ENCODE measurements at places on chromosomes 3 and 15.
A peak's percentile ranks its signal among the peaks of the same experiment; 100 is the strongest.

DNA sequence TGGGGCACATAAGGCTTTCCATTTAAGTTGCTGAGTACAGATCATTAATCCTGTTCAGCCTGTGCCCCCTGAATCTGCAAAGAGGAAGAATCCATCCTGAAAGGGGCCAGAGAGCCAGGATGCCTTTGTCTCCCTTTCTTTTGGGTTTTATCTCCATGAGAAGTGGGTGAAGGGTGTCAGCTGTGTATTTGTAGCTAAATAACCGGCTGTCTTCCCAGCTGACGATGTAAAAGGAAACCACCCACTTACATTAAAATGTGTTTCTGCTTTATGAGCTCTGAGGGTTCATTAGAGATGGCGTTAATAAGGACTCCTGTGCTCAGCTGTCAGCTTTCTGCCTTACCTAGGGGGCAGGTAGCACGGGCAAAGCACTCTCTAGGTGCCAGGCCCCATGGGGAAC, 83.4 kb downstream of the SLCO3A1 start:
- no peak for DNase-seq

DNA sequence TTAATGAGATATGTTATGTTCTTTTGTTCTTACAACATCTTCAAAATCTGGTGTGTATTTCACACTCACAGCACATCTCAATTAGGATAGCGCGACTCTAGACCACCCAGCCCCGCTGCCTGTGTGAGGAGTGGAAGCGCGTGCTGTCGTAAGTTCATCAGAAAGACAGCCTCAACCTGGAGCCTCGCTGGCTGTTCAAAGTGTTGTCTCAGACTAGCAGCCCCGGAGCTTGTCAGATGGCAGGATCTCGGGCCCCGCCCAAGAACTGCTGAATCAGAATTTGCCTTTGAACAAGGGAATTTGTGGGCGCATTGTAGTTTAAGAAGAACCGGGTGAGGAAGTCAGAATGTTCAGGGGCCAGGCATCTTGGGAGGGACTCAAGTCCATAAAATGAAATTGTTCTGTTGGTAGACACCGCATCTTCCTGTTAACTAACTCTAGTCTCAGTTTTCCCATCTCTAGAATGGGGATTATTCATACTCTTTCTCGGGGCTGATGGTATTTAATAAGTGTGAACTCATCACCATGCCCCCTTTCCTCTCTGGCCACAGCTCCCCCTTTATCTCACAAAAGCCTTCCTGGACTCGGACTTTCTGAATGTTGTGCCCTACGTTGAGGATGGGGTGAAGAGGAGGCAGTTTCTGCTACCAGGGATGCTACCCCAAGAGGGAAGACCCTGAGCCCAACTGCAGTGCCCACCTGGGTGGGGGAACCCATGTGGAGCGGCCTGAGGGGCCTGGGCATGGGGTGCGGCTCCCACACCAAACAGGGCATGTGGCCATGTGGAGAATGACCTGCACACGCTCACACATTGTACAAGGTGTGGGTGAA, 40.4 kb downstream of the BHLHE40 start:
- DNase-seq = peak; percentile 56

GRCh38 chr3:112390783-112391641, 58.1 kb downstream of the CD200 start:
- no peak for DNase-seq

DNA sequence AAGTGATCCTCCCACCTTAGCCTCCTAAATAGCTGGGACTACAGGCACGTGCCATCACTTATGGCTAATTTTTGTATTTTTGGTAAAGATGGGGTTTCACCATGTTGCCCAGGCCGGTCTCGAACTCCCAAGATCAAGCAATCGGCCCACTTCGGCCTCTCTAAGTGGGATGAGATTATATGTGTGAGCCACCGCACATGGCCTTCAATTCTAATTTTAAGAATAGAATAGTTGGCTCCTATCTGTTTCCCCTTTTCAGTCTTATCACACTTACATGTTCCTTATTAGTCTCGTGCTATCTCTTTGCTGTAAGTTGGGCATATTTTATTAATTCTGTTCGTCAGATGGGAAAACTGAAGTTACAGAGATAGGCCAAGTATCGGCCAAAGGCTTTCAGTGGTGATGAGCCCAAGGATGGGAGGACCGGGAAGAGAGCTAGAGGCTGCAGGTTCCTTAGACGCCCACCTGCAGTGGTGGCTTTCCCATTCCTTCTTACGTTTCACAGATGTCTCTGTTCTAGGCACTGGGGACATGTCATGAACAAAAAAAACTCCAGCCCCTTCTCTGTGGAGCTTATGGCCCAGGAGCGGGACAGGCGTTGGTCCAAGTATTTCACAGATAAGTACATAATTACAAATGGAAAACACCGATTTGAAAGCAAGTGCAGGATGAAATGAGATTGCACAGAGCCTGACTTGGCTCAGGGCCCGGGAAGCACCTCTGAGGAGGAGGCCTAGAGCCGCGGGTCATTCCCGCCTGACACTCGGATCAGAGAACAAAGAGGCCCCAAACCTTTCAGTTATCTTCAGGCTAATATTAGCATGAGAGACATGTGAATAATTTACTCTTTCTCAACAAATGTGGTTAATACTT, 91.1 kb upstream of the KLF13 start:
- DNase-seq = no peak

DNA sequence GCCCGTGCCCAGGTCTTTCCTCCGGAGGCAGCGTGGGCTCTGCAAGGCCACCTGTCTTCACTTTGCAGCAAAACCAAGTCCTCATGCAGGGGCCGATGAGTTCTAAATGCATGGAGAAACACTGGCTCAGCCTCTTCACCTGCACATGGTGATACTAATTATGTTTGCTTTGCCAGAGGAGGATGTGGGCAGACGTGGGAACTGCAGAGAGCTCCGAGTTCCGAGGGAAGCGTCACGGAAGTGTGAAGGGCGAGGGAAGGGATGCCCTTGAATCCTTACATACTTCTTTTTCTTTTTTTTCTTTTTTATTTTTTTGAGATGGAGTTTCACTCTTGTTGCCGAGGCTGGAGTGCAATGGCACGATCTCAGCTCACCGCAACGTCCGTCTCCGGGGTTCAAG, 74.8 kb downstream of the GABRG3 start:
- DNase-seq = no peak

DNA sequence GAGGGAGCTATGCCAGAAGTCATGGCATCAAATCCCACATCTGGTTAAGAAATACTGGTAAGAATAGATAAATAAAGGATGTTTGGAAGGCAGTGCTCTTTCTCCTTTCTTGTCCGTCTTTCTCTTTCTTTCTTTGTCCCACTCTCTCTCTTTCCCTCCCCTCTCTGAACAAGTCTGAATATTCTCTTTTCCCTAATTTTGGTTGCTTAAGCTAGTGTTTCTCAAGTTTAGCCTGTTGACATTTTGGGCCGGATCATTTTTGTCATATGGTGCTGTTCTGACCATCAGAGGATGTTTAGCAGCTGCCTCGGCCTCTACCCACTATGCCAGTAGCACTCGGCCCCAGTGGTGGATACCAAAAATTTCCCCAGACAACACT, 405.3 kb upstream of the C2CD4B start:
- DNase-seq = no peak

- DNase-seq = no peak
Measured at GRCh38 chr15:70998319-70998718, 105.7 kb downstream of the LRRC49 start.

DNA sequence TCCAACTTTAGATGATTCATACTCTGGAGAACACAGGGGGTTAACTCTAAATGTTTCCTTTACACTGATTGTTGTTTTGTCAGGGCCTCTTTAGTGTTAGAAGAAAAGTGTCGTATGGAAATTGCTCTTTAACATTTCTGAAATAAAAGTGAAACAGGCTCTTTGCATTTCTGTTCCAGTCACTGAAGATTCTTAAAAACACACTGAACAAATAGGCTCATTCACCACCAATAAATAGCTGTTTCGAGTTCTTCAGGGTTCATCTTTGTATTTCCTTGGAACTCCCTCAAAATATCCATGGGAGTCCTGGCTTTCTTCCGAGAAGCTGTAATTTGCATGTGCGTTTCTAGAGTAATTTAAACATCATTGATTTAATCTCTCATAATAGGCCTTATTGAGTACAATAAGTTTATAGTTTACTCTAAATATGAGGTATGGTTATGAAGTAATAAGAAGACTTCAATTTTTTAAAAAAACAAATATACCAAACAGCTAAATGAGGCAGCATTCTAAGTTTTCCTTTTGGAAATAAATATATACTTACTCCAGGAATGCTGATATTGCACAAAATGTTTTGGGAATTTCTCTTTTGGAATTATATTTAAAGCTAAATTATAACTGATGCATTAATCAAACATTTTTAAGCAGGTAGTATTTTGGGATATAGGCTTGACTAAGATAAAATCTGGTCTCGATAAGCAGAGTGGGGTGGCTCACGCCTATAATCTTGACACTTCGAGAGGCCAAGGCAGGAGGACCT, 327.4 kb downstream of the EPHA3 start:
- DNase-seq = no peak

- DNase-seq = no peak
Measured at GRCh38 chr3:193872265-193872753, 263.6 kb upstream of the HES1 start.

- DNase-seq = no peak
Measured at GRCh38 chr15:95127356-95127755, 896.0 kb downstream of the MCTP2 start.

GRCh38 chr15:38818157-38818790, 253.7 kb upstream of the RASGRP1 start:
- no peak for DNase-seq

- no peak for DNase-seq
Measured at GRCh38 chr3:120396469-120396868, 47.3 kb upstream of the LRRC58 start.

GRCh38 chr3:172709774-172710663, 848 bp downstream of the NCEH1 start:
- peak; percentile 4 for DNase-seq

DNA sequence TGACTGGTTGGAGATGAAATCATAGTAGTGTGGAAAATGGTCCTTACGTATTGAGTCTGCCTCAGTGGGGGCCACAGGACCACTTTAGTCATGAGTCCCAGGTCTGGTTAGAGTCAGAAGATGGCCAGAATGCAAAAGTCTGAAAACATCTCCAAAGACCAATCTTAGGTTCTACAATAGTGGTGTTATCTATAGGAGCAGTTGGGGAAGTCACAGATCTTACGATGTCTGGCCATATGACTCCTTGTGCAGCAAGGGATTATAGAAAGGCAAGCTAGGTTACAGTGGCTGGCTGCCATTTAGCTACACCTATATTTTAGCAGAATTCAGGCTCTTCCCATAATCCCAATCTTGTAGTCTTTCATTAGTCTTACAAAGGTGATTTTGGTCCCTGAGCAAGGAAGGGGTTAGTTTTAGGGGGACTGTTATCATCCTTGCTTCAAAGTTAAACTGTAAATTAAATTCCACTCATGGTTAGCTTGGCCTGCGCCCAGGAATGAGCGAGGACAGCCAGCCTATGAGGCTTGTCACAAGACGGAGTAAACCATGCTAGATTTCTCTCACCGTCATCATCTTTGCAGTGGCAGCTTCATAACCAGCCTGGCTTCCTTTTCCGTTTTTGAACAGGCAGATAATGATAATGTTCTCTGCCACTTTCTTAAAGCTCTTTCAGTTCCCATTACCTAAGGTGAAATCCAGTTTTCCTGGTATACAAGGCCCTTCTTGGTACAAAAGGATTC, 134.1 kb downstream of the VPS8 start:
- DNase-seq = no peak

GRCh38 chr15:41727143-41727542, 47.1 kb upstream of the MAPKBP1 start:
- DNase-seq = no peak

DNA sequence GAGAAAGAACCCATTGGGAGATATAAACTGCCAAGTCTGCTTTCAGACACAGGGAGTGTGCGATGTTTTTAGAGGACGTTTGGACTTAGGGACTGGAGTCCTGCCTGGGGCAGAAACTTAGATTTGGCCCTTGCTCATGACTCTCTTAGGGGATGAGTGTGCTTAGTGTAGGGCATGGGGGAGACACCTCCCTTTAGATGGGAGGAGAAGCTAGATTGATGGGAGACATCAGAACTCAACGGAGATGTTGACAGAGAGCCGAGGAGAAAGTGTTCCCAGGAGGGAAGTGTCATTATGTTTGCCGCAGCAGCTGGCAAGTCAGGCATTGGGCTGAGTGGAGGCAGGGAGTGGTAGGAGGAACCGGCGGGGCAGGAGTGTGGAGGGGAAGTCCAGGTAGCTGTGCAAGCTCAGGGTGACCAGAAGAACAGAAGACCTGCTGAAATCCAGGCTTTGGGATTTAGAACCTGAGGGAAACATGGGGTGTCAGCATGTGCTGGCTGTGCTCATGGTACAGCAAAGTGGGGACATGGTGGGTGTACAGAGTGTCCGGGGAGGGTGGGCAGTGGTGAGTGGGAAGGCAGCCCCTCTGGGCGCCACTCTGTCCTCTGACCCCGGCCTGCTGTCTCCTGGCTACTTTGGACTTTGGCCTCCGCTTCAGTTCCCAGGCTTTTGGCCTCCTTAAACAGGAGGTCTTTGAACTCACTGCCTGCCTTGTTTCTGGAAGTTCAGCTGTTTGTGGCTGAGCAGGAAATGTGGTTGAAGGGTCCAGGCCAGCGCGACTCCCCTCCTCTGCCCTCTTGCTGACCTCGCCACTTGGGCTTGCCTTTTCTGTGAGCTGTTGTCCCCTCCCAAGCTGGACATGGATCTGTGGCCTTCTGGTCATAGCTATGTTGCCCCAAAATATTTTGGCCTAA, 324.0 kb upstream of the LRRFIP2 start:
- no peak for DNase-seq

DNA sequence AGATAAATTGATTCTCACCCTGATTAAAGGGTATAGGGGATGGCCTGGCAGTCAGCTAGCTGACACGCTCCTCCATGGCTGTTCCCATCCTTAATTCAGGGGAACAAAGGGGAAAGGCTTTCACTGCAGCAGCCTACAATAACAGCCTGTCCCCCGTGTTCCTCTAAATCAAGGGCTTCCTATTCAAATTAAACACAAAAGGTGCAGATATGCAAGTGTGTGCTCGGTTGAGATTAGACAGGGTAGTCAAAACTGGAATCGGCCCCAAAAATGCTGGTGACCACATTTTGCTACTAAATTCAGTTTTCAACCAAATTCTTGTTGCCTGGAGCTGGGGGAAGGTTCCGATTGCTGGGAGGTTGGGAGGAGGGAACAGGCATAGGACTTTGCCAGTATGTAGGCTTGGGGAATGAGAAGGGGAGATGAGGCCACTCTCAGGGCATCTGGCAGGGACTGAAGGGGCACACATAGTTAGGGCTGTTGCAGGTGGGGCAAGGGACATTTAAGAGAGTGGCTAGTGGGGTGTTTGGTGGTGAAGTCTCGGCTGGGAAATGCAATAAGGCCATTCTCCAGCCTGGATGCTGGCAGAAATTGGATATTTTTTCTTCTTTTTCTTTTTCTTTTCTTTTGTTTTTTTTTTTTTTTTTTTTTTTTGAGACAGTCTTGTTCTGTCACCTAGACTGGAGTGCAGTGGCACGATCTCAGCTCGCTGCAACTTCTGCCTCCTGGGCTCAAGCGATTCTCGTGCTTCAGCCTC, 32.9 kb upstream of the CTSH start:
- no peak for DNase-seq

All from stimulated activated CD4-positive, alpha-beta T cell treated with anti-CD3 and anti-CD28 coated beads, Interleukin-4, amount 100 ng/mL, for 4 hours (primary cell).